ENCODE measurements at places on chromosomes 6 and 20.

DNA sequence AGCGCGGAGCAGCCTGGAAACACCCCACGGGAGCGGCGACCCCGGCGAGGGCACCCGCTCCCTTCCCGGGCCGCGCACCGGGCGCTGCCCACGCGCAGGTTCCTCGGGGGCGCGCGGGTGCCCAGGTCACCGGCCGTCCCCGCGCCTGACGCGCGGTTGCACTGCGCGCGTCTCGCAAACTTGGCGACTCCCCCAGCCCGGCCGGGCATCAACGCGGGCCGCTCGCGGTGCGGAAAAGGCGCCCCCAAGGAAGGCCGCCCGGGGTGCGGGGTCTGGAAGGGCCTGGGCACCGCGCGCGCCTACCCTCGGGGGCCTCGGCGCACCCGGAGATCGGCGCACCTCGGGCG is 555 bp upstream of the ZBTB46 start:
- DNase-seq = no peak

GRCh38 chr20:51661609-51662178 is 106.5 kb downstream of the ATP9A start:
- no peak for DNase-seq

GRCh38 chr20:34628026-34628425 is 48.9 kb downstream of the PIGU start:
- DNase-seq = no peak

DNA sequence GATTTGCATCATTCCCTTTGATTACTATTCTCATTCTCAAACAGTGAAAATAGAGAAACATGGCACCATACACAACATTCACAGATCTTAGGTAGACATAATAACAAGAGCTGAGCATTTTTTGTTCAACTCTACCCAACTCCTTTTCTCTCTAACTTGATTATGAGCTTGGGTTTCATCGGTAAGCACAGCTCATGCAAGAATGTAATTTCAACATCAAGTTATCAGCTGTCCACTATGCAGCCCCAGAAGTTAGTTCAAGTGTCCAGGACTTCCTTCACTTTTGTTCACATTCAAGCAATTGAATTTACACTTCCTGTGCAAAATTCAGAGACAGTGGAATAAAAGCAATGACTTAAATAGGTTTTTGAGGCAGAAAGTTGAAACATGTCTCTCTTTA is 297.7 kb upstream of the SASH1 start:
- DNase-seq = no peak

DNA sequence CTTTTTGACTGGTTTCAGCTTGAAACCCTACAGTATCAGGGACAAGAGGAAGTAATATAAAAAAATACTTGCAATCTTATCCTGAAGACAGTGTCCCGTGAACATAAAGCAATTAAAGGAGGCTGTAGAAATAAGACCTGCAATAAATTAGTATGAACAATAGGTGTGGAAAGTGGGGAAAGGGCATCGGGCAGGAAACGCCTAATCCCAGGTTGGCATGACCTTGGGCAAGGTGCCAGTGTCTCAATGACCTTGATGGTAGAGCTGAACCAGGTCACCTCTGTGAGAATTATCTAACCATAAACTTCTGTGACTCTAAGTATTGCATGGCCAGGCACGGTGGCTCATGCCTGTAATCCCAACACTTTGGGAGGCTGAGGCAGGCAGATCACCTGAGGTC is 115.2 kb downstream of the LY86 start:
- DNase-seq = no peak

GRCh38 chr6:7996538-7997111 is 67.6 kb downstream of the BLOC1S5 start:
- DNase-seq = no peak

GRCh38 chr6:69865126-69865525 is 1.2 kb upstream of the COL19A1 start:
- DNase-seq = no peak

DNA sequence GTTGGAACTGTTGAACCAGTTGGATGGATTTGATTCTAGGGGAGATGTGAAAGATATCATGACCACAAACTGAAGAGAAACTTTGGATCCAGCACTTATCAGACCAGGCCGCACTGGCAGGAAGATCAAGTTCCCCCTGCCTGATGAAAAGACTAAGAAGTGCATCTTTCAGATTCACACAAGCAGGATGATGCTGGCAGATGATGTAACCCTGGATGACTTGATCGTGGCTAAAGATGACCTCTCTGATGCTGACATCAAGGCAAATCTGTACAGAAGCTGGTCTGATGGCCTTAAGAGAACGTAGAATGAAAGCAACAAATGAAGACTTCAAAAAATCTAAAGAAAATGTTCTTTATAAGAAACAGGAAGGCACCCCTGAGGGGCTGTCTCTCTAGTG is 72.8 kb upstream of the CDYL start:
- DNase-seq = no peak

DNA sequence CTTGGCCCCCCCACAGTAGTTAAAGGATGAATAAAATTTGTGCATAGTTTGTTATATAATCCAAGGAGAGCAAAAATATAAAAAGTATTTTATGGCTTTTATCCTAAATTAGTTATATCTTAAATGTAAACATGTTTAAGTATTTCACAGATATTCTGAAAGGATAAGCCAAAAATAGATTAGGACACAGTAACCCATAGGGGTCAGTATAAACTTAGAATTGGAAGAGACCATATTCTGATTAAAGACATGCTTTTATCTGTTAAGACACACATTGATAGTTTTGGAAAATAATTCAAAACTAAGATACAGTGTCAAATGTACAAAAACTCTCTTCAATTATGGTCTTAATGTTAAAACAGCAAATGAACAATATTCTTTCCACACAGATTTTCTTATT is 4.5 kb upstream of the SERINC1 start:
- DNase-seq = no peak

DNA sequence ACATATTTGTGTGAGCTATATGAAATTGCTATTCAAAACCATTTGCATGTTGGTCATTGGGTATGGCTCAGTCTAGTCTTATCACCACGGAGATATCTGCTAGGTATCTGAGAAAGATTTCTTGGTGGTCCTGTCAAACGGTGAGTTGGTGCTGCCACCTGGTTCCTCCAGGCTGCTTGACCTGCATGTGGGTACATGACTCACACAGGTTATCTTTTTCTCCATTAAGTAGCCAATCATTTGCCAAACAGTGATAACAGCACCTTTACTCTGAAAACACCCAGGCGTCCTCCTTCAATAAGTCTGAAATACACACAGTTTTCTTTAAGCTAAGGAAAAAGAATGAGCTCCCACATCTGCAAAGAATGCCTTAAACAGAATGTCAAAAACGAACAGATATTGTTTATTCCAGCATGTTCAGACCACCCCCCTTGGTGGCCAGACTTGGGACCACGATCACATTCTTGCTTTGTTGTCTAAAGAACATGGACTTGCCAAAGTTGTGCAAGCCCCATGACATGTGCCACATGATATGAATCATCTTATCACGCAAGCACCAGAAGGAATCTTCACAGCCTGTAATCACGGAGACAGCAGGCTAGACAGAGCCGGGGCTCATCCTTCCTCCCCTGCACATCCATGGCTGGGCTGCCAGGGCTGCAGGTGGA is 200.7 kb upstream of the THBS2 start:
- no peak for DNase-seq

GRCh38 chr6:106546691-106547414 is 82.4 kb downstream of the RTN4IP1 start:
- DNase-seq = no peak

DNA sequence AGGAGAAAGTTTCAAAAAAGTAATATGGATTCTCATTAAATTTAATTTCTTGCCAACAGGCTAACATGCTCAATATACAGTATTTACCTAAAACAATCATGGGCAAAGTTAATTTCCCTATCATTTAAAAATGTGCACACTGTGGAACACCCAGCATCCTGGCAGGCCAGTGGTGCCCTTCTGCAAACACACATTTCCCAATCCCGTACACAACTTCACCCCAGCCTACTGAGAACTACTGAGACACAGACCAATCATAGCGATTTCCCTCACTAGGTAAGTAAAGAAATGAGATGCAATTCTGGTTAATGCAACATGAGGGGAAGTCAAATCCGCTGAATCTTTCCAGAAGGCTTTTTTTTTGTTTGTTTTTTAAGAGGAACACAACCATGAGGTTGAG is 7.6 kb downstream of the USP45 start:
- no peak for DNase-seq

DNA sequence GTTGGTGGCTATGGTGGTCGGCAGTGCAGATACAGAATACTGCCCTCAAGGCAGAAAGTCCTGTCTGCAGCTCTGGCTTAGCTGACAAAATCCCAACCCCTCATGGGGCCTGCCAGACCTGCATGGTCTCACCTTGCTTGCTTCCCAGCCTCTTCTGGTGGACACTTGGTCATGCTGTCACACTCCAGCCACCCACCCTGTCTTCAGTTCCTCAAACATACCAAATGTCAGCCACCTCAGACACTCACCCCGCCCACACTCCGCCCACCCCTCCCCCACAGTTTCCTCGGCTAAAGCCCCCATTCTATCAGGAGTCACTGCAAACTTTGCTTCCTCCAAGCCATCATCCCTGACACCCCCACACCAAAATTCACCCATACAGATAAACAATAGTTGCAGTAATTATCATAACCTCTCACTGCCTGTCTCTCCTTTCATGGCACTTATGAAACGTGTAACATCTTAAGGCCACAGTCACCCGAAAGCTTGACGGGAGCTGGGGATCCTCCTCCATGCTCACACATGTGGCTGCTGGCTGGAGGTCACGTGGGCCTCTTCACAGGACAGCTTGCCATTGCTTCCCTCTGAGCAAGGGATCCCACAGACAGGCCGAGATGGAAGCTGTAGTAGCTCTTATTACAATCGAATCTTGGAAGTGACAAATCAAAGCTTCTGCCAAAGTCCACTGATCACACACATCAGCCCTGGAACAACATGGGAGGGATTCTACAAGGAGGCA is 202.2 kb downstream of the PTPRT start:
- DNase-seq = no peak

DNA sequence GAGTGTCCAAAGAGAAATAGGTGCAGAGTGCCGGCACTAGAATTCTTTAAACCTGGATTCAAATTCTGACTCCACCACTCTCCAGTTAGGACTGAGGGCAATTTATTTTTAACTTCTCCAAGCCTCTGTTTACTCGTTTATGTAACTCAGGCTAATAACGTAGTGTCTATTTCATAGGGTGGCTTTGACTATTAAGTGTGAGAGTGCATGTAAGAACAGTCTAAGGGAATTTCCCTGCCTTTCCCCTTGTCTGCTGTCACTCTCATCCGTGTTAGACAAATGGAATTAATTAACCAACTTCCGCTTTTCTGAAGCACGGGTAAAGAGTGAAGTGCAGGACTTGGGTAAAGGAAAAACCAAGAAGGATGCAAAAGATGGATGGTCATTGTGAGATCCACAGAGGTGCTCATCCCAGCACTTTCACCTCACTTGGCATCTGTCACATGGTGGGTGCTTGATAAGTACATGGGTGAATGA is 4.1 kb upstream of the ZKSCAN8 start:
- DNase-seq = no peak

Measured in NT2/D1 (cell line).